ENCODE measurements at places on chromosomes 6 and 20. TPM values are rescaled to one million over a fixed set of nuclear protein-coding genes. Genes with fewer than 3 reads are reported as not detected.

DNA sequence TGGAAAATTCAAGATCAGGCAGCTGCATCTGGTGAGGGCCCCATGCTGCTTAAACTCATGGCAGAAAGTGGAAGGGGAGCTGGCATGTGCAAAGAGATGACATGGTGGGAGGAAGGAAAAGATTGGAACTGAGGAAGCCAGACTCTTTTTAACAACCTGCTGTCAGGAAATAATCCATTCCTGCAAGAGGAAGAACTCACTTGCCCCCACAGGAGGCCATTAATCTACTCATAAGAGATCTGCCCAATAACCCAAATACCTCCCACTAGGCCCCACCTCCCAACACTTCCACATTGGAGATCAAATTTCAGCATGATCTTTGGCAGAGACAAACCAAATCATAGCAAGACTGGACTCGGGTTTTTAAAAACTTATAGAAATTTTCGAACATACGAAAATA is 200.5 kb upstream of the KCNQ5 start:
- no peak for DNase-seq

DNA sequence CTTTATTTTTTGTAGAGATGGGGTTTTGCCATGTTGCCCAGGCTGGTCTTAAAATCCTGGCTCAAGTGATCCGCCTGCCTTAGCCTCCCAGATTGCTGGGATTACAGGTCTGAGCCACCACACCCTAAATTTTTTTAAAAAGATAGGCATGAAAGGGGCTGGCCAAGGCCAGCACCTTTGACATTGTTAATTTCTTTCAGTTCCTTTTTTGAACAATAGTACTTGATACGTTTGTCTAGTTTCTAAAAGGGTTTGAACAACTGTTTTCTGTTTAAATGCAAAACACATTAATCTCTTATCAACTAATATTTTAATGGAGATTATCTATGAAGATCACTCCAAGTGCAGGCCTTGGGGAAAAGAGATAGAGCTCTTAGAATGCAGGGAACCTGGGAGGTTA is 37.6 kb upstream of the PTPRK start:
- DNase-seq = no peak

DNA sequence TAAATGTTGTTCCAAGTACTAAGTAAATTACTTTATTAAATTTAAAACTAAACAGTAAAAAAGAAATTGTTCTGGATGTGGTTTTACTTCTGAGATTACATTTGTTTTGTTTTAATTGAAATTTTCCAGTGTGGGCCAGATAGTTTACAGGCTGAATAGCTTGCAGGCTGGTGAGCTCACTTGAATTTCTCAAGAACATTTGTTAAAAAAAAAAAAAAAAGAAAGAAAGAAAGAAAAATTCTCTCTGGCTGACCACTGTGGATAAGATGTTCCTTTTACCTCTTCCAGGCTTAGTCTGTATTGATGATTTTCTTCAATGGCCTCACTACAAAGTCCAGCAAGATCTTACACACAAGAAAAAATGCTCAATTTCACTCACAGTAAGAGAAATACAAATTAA is 85.4 kb downstream of the PLCG1 start:
- no peak for DNase-seq

- no peak for DNase-seq
Measured at GRCh38 chr20:57118107-57118769, 148.2 kb downstream of the BMP7 start.

DNA sequence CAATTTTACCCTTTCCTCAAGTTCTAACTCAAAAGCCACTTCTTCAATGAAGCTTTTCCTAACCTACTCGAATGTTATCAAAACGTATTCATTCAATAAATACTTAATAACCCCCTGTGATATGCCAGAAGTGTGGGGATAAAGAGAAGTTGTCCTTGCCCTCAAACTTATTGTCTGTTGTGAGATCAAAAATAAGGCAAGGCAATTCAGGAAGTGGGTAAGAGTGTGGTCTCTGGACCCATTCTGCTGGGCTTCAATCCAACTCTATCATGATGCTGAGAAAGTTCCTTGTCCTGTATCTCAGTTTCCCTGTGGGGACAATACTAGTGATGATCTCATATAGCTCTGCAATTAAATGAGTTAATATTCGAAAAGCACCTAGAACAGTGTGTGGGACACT is 92.8 kb downstream of the PRDM1 start:
- DNase-seq = no peak

DNA sequence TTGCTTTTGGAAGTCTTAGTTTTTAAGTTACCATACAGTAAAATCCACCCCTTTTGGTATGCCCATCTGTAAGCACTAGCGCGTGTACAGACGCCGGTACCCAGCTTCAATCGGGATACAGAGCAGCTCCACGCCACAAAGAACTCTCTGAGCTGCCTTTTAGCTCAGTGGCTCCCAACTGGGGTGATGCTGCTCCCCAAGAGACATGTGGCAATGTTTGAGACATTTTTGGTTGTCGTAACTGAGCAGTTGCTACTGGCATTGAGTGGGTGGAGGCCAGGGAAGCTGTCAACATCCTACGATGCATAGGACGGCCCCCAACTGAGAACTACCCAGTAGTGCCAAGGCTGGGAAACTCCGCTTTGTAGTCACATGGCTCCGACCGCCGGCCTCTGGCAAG is 73.3 kb downstream of the BMP7 start:
- DNase-seq = no peak

- DNase-seq = no peak
Measured at GRCh38 chr6:29970711-29971110, 28.4 kb downstream of the HLA-A start.

GRCh38 chr20:7540018-7540417 is 400.2 kb downstream of the HAO1 start:
- DNase-seq = no peak

DNA sequence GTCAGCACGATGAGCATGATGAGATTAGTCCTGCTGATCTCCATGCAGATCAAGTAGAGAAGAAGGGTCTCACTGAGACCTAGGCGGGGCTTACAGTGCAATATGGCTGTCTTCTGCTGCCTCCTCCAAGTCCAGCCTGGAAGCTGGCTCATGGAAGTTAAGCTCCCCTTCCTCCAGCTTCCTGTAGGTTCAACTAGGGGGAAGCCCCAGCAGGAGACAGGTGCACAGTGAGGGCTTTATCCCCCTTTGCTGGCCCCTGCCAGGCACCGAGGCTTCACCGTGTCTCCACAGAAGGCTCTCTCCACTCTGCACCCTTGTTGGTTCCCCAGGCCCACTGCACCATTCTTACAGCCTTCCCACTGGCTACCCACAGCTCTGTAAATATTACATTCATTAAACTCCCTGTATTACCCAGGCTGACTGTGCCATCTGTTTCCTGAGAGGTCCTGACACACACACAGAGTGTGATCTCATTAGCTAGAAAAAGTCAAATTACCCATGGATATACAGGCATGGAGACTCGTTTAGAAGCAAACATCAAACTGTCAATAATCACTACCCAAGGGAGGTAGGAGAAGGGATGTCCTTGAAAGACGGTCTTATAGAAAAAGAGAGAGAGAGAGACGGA is 90.4 kb downstream of the SLC2A10 start:
- DNase-seq = no peak

GRCh38 chr6:42744351-42744893 is 1.5 kb downstream of the TBCC start:
- no peak for DNase-seq

DNA sequence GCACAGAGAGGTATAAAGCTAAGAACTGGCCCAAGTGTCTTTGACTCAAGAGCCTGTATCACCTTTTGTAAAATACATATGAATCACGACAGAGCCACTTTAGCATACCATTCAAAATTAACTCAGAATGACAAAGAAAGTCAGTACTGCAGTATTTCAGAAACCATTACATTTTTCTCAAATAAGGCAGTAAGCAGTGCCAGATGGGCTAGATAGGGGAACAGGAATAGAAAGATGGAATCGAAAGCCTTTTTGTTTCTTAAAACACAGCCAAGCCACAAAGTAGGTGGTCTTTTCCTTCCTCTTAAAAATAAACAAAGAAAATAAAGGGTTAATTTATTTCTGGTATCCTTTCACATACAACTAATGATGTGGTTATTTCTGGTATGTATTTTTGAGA is 10.3 kb downstream of the CLDN20 start:
- DNase-seq = no peak

DNA sequence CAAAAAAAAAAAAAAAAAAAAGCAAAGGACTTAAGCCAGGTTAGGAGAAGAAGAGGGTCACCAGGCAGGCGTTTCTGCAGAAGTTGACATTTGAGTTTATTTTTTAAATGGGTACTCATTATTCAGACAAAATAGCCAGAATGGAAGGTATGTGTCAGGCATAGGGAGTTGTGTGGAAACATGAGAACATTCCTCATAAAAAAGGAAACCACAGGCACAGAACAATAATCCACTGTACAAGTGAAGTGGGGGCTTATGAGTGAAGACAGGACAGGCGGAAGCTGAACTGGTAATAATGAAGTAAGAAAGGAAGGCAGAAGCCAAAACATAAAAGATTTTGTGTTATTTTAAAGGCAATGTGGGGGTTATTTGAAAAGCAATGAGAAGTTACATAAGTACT is 104.6 kb downstream of the EPB41L2 start:
- DNase-seq = no peak

DNA sequence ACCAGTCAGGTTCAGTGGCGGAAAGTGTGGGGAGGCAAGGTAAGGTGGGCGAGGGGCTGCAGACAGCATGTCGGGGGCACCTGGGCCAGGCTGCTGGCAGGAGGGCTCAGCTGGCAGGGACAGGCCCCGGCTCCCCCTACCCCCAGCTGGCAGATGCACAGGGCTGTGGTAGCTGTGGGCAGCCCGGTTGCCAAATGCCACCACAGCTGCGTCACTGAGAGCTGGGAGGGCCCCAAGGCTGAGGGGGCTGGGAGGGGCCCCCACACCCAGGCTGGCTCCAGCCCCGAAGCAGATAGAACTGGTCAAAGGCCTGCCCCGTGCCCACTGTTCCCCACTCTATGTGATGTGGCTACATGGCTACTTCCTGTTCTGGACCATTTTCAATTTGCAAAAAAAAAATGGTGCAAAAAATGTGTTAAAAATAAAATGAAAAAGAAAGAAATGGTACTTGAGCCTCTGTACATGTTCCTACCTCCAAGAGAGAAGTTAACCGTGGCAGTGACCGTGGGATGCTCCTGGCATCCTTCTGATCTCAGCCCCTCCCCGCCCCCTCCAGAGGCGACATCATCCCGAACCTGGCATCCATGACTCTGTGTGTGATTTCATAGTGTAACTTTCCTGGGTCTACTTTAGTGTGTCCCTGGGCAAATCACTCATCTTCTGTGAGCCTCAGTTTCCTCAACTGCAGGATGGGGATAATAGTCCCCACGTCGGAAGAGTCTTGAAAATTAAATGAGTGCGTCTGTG is 64.4 kb downstream of the UBE2V1 start:
- DNase-seq = no peak

DNA sequence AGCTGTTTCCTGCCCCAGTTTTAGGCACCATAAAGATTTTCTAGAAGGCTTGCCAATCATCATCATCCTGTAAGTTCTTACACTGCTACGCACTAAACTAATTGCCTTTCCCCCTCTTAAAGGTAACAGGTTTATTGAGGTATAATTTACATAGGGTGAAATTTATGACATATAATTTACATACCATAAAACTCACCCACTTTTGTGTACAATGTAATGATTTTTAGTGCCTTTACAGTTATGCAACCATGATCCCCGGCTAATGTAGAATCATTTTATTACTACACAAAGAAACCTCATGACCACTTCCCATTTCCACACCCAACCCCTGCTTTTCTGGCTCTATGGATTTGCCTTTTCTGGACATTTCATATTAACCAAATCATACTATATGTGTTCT is 21.1 kb downstream of the GCNT2 start:
- no peak for DNase-seq

- no peak for DNase-seq
Measured at GRCh38 chr6:53360093-53360912, 11.6 kb upstream of the ELOVL5 start.

- DNase-seq = no peak
Measured at GRCh38 chr20:57867181-57867803, 157.5 kb upstream of the PMEPA1 start.

- DNase-seq = no peak
Measured at GRCh38 chr20:34377072-34377847, 14.2 kb downstream of the ITCH start.

- no peak for DNase-seq
Measured at GRCh38 chr6:137919837-137920730, 53.0 kb downstream of the TNFAIP3 start.

GRCh38 chr20:1893721-1894470 is 1.3 kb upstream of the SIRPA start:
- no peak for DNase-seq

The NOX3 gene
- 2.2 TPM for polyA plus RNA-seq

The PACRG gene
- 13.7 TPM for polyA plus RNA-seq

The OVOL2 gene
- 1.6 TPM for polyA plus RNA-seq

The PI3 gene
- polyA plus RNA-seq = not detected

The RPL7L1 gene
- polyA plus RNA-seq = 128 TPM

The PPP1R3G gene
- polyA plus RNA-seq = 2.3 TPM

Data from left renal pelvis (tissue), 4 donors.